ENCODE measurements at places on chromosomes 5 and 9. TPM values are rescaled to one million over a fixed set of nuclear protein-coding genes. Genes with fewer than 3 reads are reported as not detected.

The ANKRD31 gene
- total RNA-seq, result 1.1 TPM

The SPATA31D4 gene
- not detected for total RNA-seq

The ROR2 gene
- total RNA-seq, result 1.4 TPM

The CERT1 gene
- total RNA-seq, result 26.9 TPM

The ABLIM3 gene
- 10.6 TPM for total RNA-seq

The NOXA1 gene
- total RNA-seq, result 7.4 TPM

The PPP3R2 gene
- total RNA-seq, result not detected

The CD72 gene
- not detected for total RNA-seq

The PCDHB2 gene
- total RNA-seq, result 1.1 TPM

The PLAC8L1 gene
- total RNA-seq, result not detected

The IL4 gene
- total RNA-seq, result not detected

The TMEFF1 gene
- 0.57 TPM for total RNA-seq

GRCh38 chr9:120474591-120475243, 105.2 kb downstream of the CDK5RAP2 start:
- DNase-seq, result no peak

DNA sequence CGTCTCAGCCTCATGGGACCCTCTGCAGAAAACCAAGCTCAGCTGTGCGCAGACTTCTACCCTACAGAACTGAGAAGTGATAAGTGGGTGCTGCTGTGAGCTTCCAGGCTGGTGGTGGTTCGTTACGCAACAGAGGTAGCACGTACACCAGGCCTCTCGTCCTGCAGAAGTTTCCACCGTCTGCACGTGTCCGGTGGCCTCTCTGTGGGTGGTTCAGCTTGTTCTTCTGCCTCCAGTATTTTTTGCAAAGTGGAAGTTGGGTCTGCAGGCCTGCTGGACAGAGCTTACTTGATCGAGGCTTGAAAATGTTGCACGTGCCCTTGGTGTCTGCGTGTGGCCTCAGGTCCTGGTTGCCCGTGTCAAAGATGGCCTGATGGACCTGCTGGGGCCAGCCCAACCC, 27.5 kb downstream of the KCNT1 start:
- no peak for DNase-seq

- DNase-seq, result no peak
Observed at GRCh38 chr5:27217155-27217956, 179.0 kb upstream of the CDH9 start.

GRCh38 chr5:173689737-173690360, 73.4 kb upstream of the BOD1 start:
- no peak for DNase-seq

GRCh38 chr5:177498013-177498787, 796 bp upstream of the PDLIM7 start:
- no peak for DNase-seq

DNA sequence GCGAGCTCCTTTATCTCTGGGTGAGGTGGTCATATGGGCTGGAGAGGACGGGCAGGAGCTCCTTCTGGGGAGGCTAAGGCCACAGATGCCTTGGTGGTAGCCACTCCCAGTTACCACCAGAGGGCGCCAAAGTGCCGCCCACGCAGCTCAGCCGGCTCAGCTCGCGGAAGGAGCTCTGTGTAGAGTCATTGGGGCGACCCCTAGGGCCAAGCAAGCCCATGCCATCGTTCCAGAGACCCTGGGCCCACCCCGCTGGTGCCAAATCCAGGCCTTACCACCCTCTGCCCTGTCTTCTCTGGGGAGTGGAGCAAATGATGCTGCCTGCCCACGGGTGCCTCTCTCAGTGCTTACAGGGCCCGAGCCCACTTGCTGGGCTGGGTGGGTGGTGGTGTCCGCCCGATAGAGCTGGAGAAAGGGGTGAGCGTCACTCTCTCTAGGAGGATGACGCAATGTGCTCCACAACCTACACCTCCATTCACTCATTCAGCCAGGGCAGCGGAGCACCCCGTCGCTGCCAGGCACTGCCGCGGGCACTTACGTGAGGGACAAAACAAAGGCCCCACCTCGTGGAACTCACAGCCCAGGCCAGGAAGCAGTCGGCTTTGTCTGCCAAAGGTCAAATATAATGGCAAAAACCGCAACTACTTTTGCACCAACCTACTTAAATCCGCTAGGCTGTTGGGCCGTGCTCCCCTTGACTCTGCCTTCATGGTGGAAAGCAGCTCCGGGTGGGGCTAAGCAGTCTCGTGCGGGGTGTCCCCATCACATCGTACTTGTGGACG, 13.8 kb downstream of the TSPAN17 start:
- no peak for DNase-seq

GRCh38 chr9:113056191-113057106, at the start of gene ZFP37:
ZFP37 (minus strand) TSS chr9:113056724; CDS start chr9:113056688, 36 bp downstream.
- peak; percentile 44 for DNase-seq

DNA sequence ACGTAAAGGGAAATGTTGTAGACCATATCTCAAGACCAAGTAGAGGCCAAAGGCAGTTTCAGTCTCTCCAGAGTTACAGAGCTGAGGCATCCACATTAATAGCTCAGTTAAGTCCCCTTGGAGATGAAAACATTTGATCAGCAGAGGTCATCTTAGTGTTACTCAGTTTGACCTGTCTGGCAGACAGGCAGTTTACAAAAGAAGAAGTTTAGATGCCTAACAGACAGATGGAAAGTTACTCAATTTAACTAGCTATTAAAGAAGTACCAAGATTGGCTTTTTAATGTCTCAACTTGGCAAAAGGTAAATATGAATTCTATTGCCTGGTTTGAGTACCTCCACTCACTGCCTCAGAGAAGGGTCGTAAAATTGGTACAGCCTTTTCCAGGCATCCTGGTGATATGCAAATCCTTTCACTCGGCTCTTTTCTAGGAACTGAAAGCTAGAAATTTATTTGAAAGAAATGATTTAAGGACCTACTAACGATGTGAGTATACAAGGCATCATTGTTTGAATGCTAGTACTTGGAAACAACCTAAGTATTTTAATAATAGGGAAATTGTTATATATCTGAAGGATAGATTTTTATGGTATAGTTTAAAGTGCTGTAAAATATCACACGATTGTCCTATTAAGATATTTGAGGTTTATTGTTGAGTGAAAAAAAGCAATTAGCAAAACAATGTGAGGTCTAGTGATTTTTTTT, 14.8 kb downstream of the ACO1 start:
- DNase-seq, result no peak

- no peak for DNase-seq
Observed at GRCh38 chr5:139014726-139015125, 139.6 kb upstream of the LRRTM2 start.

DNA sequence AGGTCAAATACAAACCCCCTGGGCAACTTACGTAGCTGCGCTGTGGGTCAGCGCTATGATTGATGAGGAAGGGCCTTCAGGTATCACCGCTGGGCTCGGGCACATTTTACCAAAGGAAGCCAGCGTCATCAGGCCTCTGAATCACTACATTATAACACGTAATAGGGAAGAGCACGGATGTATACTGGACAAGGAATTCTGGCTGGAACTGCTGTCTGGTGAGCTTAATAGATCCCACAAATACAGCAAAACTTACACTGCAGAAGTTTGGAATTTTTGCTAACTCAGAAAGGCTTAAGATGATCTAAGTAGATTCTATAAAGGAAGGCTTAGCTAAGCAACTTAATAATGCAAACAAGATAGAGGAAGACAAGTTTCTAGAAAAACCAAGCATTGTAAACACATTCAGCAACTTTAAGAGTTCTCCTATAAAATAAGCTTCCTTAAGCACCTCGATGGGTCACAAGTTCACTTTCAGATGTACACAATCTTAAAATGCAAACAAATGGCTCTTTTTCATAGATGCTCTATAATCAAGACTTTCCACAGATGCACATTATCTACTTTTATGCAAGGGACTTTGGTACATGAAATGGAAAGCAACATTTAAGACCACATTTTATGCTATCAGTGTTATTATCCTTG, 360.1 kb upstream of the PANK3 start:
- no peak for DNase-seq

GRCh38 chr5:78806544-78806943, 158.0 kb upstream of the LHFPL2 start:
- no peak for DNase-seq

GRCh38 chr5:87762631-87763030, 349.9 kb upstream of the CCNH start:
- DNase-seq, result no peak

- DNase-seq, result no peak
Observed at GRCh38 chr9:108054131-108054630, 564.6 kb upstream of the KLF4 start.

DNA sequence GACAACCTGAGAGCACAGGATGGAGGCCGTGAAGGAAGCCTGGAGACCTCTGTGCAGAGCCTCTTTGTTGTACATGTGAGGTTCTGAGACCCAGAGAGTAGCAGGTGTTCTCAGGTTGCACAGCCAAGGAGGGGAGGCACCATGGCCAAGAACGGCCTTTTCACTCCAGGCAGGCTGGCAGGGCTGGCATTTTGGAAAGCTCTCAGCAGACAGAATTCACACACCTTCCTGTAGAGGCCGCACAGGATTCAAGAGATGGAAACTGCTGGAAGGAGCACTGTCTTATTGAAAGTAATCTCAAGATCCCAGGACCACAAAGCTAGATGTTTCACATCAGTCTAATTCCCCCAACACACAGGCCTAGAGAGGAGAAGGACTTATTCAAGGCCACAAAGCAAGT, 52.8 kb upstream of the XPA start:
- DNase-seq, result no peak

- DNase-seq, result no peak
Observed at GRCh38 chr9:73152543-73152844, 829 bp downstream of the ANXA1 start.

- no peak for DNase-seq
Observed at GRCh38 chr5:103617090-103617489, 54.5 kb upstream of the NUDT12 start.

DNA sequence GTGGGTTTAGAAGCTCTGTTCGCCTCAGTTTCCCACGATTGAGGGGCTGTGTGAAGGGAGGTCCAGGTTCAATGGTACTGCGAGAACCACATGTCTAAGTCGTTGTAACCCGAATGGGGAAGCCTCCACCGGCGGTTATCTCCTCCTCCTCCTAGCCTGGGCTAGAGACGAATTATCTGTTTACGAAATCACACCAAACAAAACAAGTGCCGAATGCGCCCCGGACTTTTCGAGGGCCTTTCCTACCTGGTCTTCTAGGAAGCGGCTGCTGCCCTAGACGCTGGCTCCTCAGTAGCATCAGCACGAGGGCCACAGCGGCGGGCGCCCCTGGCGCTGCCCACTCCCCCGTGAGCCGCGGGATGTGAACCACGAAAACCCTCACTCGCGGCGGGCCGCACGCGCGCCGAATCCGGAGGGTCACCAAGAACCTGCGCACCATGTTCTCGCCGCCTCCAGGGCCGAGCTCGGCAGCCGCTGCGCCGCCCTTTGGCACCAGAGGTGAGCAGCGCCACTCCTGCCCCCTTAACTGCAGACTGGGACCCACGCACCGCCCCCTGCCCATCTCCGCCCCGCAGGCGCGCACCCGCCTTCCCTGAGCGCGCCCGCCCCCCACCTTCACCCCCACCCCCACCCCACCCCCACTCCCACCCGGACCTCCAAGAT, at the start of gene CDKN2A:
Gene CDKN2A (minus strand): TSS at position 500 of the 663 bp plus-strand sequence.
- DNase-seq, result no peak

DNA sequence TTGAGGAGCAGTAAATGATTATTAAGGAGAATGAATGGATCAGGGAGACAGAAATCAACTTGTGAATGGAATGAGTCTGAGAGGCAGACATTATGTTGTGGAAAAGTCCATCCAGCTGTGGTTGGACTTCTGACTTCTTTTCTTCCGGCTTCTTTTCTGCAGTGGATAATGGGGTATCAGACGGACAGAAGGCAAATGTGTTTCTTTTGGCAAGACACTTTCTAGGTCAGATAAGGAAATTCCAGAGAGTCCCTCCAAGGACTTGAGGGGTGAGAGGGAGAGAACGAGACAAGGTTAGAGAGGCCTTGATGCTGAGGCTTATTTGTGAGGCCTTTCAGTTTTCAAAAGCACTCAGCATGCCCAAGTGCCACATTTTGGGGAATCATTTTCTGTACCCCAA, 17.1 kb upstream of the GRHPR start:
- DNase-seq, result no peak

- DNase-seq, result no peak
Observed at GRCh38 chr5:66793049-66793448, 196.9 kb downstream of the MAST4 start.

DNA sequence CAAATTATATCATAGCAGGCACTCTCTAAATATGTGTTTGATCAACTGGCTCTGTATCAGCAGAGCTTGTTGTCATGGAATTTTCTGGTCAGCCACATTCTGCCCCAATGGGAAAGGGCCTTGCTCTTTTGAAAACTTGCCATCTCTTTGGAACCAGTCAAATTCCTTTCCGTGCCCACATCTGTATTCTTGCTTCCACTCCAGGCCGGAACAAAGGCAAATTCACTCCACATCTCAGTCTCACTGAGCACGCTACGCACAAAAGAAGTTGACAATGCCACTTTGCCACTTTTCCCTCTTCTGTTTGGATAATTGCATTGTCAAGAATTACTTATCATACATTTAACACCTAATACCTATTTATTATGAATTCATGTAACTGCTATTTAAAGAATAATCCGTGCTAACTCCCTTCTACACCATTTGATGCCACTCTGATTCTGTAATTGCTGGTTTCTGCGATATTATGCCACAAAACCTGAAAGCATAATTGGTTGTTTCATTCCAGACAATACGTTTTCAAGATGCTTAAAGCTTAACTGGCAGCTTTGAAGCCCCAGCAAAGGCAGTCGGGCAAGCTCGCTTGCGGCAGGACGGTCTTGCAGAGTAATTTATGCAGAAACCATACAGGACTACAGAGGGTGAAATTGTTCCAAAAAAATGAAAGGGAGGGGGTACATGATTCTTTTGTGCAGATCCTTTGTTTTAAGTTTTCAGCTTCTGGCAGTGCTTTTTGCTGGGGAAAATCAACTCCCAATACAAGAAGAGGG, 277.7 kb downstream of the MSX2 start:
- DNase-seq, result no peak

DNA sequence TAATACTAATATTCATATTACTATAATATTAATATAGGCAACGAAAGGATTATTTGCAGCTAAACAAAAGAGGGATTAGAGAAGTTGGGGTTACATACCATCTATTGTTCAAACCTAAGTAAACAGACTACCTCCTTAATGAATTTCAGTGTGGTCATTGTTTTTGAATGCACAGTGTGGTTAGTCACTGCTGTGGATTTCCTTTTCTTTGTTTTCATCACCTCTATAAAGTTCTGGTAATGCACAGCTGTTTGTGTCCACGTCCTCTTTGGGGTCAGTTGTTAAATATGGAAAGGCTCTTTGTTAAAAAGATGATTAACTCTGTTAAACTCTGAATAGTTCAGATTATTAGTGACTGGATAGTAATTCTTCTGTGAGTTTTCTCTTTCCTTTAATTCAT, 233.6 kb downstream of the MAST4 start:
- no peak for DNase-seq

GRCh38 chr5:32076699-32077695, 97.1 kb downstream of the GOLPH3 start:
- no peak for DNase-seq

DNA sequence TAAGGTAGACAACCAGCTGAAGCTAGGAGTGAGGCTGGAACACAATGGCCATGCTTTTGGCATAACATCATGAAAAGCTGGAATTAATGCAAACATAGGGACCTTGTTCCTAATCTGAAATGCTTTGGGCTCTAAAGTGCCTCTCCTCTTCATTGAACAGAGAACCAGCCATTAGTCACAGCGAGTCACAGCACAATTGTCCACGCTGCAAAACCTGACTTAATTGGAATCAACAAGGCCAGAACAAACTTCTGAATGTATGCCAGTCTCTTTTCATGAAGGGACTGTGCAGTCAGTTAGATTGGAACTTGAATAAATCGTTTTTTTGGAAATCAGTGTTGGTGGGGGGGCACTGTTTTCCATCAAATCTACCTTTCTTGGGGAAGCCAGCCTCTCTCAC, 96.5 kb downstream of the JAKMIP2 start:
- no peak for DNase-seq

GRCh38 chr9:34499076-34499475, 23.7 kb downstream of the ENHO start:
- DNase-seq, result no peak
